ENCODE measurements at places on chromosomes 6 and 20.
A peak's percentile ranks its signal among the peaks of the same experiment; 100 is the strongest.

- no peaks in the 10 kb centered on the region for H3K36me3 ChIP-seq
- no peaks in the 10 kb centered on the region for H3K27me3 ChIP-seq
- H3K4me1 ChIP-seq: no peaks in the 10 kb centered on the region
- no peak for DNase-seq
- no peak overlapping the region for H3K4me3 ChIP-seq
Observed at GRCh38 chr20:10812759-10813327, 139.0 kb upstream of the JAG1 start.

DNA sequence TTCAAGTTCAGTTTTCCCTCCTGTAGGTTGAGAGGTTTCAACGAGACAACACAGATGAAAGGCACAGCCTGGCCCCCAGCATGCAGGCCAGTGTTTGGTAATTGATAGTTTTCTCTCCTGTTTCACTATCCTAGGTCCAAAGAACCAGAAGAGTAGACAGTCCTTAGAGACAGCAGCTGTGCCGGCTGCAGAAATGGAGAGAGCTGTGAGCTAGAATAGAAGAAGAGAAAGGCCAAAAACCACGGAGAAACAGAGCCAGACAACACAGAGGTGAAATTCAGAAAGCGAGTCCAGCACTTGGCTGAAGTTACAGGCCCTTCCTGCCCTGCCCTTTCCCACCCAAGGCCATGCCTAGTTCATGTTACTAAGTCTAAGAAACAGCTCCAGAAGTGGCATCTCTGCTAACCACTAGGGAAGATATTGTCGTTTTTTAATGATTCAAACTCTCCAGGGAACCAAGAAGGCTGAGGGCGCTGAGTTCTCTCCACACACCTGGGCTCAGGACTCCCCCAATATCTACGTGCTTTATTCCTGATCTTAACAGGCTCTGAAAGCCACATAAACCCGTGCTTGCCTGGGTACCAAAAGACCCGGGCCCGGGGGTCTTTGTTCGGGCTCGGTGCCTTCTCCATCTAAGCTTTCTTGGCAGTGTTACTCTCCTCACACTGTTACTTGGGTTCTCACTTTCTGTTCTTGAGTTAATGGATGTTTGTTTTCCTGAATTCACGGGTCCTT lies 16.5 kb upstream of the RBPJL start:
- H3K4me1 ChIP-seq: peaks cover 8% of the 10 kb centered on the region
- no peaks in the 10 kb centered on the region for H3K36me3 ChIP-seq
- no peak for DNase-seq
- H3K27ac ChIP-seq: no peak overlapping the region

GRCh38 chr6:10402648-10403311 lies 12.1 kb downstream of the TFAP2A start:
- H3K4me3 ChIP-seq: peak overlapping the region; percentile 63
- H3K27me3 ChIP-seq: peaks cover 75% of the 10 kb centered on the region
- H3K36me3 ChIP-seq: peaks cover 12% of the 10 kb centered on the region

DNA sequence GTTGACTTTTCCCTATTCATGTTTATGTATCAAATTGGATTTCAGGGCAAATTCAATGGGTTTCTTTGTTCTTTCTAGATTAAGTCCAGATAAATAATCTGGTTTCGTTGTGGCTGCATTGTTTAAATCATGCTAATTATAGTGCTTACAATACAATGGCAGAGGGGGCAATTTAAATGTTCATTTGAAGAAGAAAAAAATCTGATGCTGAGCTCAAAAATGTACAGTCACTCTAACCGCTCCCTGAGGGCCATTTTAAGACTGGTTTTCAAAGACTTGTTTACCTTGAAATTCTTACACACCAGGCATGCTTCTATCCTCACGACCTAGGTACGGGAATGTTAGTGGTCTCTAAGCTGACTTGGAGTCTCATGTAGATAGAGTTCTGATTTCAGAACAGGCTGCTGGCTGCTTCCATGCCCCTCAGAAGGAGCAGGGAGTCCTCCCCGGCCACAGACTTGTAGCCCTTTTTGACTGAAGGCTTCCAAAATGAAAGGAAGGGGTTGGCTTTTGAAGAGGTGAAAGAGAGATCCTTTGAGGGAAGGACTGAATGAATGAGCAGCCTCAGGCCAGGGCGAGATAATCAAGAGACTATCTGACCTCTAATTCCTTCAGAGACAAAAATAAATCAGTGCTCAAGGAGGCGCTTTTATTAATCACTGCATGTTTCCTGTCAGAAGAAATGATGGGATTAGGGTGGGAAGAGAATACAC lies 86.1 kb upstream of the ZNF217 start:
- no peaks in the 10 kb centered on the region for H3K27me3 ChIP-seq
- H3K4me3 ChIP-seq: no peak overlapping the region
- no peak for DNase-seq
- H3K4me1 ChIP-seq: peaks cover 26% of the 10 kb centered on the region

- no peak overlapping the region for H3K27ac ChIP-seq
- H3K4me3 ChIP-seq: no peak overlapping the region
- no peaks in the 10 kb centered on the region for H3K4me1 ChIP-seq
- peaks cover 55% of the 10 kb centered on the region for H3K36me3 ChIP-seq
- DNase-seq: no peak
Observed at GRCh38 chr20:38065764-38066375, 32.3 kb downstream of the RPRD1B start.

GRCh38 chr20:32285082-32285620 lies 7.7 kb downstream of the KIF3B start:
- H3K4me1 ChIP-seq: peaks cover 62% of the 10 kb centered on the region
- peak overlapping the region; percentile 84 for H3K27ac ChIP-seq
- H3K27me3 ChIP-seq: no peaks in the 10 kb centered on the region
- H3K4me3 ChIP-seq: peak overlapping the region; percentile 51
- no peak for DNase-seq
- H3K36me3 ChIP-seq: peaks cover 50% of the 10 kb centered on the region

DNA sequence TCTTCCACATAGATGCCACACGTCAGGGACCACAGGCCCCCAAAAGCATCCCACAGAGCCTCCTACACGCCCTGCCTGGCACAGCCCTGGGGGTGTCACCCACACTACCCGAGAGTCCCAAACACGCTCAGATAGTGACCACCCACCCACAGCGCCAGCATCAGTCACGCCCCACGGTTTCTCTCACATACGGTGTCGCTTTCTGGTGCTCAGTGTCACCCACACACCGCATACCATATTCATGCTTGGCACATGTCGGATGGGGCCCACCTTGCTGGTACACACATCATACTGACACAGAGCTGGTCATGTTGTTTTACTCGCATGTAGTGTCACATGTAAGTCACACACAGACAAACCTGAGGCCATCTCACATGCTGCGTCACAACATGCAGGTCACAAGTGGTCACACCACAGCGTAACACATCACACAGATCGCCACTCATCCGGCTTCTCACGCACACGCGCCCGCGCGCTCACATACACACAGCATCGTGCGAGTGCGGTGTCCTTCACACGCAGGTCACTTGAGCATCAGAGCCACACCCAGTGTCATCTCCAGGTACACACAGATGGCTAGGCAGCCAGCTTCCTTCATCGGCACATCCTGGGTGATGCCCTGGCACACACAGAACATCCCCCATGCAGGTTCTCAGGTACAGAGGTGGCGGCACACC lies 3.4 kb downstream of the TEAD3 start:
- H3K36me3 ChIP-seq: no peaks in the 10 kb centered on the region
- H3K27ac ChIP-seq: no peak overlapping the region
- DNase-seq: no peak

DNA sequence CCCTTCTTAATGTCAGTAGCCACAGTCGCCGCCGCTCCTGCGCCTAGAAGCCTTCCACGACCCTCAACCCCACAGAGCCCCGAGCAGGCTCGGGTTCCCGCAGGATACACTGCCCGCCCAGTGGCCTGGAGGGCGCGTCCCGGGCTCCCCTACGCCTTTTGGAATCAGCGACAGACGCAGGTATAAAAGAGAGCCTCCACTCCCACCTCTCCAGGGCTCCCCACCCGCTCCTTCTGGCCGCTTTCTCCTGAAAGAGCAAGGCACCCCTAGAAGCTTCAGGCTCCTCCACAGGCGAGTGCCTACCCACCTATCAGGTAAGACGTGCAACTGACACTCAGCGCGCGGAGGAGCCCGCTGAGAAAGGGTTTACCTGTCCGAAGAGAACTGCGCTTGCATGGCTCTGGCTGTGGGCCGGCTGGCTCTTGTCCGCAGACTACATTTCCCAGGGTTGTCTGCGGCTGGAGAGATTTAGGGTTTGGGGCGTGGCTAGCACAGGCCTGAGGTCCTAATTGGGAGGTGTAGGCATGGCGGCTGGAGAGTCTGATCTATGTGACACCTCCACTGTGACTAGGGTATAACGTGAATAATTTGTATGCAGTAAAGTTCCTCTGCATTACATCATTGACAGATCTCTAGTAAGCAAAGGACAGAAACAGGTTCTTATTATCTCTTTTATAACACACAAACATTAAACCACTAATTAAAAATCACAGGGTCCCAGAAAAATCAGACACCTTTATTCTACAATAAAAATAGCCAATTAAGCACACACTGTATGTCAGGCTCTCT lies 13.5 kb upstream of the ZNF391 start:
- H3K4me1 ChIP-seq: peaks cover 15% of the 10 kb centered on the region
- H3K27me3 ChIP-seq: peaks cover 3% of the 10 kb centered on the region
- no peak overlapping the region for H3K27ac ChIP-seq
- H3K4me3 ChIP-seq: peak overlapping the region; percentile 72

DNA sequence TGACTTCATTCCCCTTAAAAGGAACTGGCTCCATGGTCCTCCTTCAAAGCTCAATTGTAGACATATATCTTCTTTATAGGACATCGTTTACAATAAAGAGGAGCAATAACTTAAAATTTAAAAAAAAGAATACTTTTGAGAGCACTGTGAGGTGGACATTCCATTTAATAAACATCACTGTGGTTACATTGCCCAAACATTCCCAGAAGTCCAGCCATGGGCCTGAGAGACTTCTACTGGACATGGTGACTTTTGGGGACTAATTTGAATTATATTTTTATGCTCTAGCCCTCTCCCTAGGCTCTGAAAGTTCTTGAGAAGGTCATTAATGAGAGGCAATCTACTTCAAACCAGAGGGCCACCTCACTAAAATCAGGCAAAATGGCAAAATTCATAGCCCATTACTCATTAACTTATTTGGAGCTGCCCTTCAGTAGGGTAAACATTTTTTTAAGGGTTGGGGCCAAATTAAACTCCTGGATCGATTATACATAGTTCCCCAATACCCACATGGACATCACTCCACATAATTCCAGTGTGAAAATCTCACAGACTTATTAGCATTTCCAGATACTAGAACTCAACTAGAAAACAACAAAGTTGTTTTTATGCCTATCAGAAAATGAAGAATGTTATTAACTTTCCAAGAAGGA lies 17.1 kb downstream of the ISM1 start:
- H3K27ac ChIP-seq: no peak overlapping the region
- no peaks in the 10 kb centered on the region for H3K27me3 ChIP-seq
- no peaks in the 10 kb centered on the region for H3K4me1 ChIP-seq
- H3K36me3 ChIP-seq: peaks cover 3% of the 10 kb centered on the region

DNA sequence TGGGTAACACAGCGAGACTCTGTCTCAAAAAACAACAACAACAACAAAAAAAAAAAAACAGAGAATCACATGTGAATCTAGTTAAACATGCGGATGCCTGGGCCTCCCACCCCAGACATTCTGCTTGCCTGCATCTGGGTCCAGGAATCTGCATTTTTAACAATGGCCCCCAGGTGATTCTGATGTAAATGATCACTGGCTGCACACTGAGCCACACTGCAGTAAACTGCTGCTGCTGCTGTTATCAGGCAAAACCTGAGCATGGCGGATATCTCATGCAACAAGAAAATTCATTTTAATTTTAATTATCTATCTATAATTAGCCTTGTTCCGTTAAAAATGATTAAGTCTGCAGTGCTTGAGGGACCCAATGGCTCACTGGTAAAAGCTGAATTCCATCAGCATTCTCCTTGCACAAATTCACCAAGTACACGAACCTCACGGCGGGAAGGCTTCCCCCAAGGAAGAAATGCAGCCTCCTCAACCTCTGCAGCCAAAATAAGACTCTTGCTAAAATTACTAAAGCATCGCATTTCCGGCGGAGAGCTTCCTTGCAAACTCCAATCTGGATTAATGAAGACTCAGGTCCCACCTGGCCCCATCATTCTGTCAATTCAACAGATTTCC lies 81.6 kb upstream of the SNX9 start:
- H3K4me1 ChIP-seq: no peaks in the 10 kb centered on the region
- DNase-seq: no peak
- peaks cover 29% of the 10 kb centered on the region for H3K27me3 ChIP-seq
- no peaks in the 10 kb centered on the region for H3K36me3 ChIP-seq

- no peaks in the 10 kb centered on the region for H3K27me3 ChIP-seq
- DNase-seq: no peak
- no peaks in the 10 kb centered on the region for H3K4me1 ChIP-seq
- no peak overlapping the region for H3K27ac ChIP-seq
Observed at GRCh38 chr6:95690328-95690727, 113.0 kb downstream of the MANEA start.

DNA sequence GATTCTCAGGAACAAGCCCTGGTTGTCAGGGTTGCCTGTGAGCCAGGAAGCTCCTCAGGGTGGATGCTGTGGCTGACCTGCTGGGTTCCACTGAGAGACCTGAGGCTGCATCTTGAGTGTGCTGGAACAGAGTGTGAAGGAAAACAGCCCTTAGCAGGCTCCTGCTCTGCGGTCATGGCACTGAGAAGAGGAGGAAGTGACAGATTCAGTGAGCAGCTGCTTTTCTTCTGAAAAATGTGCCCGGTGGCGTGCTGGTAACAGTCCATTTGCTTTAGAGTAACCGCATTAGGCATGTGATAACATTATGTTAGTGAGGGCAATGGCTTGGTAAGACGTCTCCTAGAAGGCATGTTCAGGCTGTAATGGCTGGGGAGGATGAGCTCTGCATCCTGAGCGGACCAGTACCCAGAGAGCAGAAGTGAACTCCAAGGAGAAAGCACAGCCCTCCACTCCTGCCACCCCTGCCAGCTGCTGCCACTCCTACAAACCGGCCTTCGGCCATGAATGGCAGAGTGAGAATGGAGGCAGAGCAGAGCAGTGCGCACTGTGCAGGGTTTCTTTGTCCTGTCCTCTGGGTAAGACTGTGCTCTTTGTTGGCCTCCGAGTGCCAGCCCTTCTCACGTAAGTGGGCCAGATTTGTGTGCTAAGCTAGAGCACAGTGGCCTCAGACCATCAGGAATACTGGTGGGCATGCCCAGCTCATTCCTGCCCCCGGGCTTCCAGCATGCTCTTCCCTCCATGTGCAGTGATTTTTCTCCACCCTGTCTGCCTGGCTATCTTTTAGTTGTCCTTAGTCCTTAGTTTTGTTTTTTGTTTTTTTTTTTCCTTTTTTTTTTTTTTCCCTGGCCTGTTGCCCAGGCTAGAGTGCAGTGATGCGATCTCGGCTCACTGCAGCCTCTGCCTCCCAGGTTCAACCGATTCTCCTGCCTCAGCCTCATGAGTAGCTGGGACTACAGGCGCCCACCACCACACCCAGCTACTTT lies 98.1 kb upstream of the VSTM2L start:
- no peak overlapping the region for H3K27ac ChIP-seq
- H3K4me1 ChIP-seq: peaks cover 4% of the 10 kb centered on the region
- H3K4me3 ChIP-seq: no peak overlapping the region
- no peak for DNase-seq

GRCh38 chr20:45128099-45128498 lies 3.8 kb upstream of the WFDC12 start:
- peaks cover 42% of the 10 kb centered on the region for H3K27me3 ChIP-seq
- H3K36me3 ChIP-seq: no peaks in the 10 kb centered on the region
- no peak overlapping the region for H3K27ac ChIP-seq
- DNase-seq: no peak
- no peak overlapping the region for H3K4me3 ChIP-seq
